Endodermal cell (in vitro differentiated cells): ENCODE measurements at places on chromosomes 12 and 14. TPM values are rescaled to one million over a fixed set of nuclear protein-coding genes. Genes with fewer than 3 reads are reported as not detected.

DNA sequence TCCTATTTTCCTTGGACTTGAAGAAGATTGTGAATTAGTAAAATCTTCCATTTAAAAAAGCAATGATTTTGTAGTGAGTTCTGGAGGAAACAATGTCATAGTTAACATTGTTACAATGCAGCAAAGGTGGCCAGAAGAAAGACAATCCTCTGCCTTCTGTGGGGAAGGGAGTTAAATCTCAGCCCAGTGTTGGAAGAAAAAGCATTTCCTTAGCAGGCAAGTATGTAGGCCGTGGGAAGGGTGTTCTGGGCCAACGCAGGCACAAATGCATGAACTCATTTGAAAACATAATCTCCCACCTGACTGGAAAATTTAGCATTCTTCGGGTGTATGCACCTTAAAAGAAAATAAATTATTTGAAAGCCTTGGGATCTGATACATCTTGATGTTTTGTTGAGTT, 258.6 kb downstream of the ADAMTS20 start:
- no peak overlapping the region for H3K4me3 ChIP-seq
- H3K27me3 ChIP-seq: no peaks in the 10 kb centered on the region
- no peaks in the 10 kb centered on the region for H3K4me1 ChIP-seq

DNA sequence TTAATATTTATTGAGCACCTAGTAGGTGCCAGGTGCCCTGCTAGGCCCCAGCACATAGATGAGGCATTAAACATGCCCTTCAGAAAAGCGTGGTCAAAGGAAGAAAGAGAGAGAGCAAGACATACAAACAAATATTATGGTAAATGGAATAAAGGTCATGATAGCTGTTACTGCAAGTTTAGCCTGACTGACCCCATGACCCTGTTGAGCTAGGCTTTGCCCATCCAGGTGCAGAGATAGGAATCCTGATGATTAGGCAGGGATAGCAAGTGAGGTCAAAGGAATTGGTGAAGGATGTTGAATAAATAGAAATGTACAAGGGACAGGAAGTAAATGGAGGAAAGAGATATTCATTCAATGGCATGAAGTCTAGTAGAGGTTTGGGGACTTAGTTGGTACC, 33.4 kb upstream of the SLC15A5 start:
- no peak overlapping the region for H3K27ac ChIP-seq
- no peak overlapping the region for H3K4me3 ChIP-seq
- H3K27me3 ChIP-seq: no peaks in the 10 kb centered on the region

DNA sequence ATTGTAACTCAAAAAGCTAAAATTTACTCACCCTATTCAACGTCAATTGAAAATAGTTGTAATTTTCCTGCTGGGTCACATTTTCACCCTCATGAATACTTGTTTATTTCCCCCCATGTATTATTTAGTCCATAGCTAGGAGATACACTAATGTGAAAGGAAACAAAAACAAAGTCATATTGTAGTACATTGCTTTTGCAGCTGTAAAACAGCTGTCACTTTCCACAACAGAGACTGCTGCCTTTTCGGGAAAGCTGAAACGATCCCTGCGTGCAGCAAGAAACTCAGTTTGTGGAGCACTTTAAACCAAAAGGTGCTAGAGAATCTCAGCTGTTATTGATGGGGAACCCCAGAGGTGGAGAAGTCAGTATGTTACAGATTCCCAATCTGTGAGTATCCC, 4.3 kb downstream of the RACGAP1 start:
- H3K4me3 ChIP-seq: no peak overlapping the region
- H3K4me1 ChIP-seq: no peaks in the 10 kb centered on the region
- H3K36me3 ChIP-seq: peaks cover 18% of the 10 kb centered on the region
- H3K27me3 ChIP-seq: no peaks in the 10 kb centered on the region
- no peak overlapping the region for H3K27ac ChIP-seq

- no peaks in the 10 kb centered on the region for H3K27me3 ChIP-seq
- no peak overlapping the region for H3K27ac ChIP-seq
- no peaks in the 10 kb centered on the region for H3K36me3 ChIP-seq
- DNase-seq: peak; percentile 75
Observed at GRCh38 chr12:44317651-44318126, 481.8 kb downstream of the TMEM117 start.

DNA sequence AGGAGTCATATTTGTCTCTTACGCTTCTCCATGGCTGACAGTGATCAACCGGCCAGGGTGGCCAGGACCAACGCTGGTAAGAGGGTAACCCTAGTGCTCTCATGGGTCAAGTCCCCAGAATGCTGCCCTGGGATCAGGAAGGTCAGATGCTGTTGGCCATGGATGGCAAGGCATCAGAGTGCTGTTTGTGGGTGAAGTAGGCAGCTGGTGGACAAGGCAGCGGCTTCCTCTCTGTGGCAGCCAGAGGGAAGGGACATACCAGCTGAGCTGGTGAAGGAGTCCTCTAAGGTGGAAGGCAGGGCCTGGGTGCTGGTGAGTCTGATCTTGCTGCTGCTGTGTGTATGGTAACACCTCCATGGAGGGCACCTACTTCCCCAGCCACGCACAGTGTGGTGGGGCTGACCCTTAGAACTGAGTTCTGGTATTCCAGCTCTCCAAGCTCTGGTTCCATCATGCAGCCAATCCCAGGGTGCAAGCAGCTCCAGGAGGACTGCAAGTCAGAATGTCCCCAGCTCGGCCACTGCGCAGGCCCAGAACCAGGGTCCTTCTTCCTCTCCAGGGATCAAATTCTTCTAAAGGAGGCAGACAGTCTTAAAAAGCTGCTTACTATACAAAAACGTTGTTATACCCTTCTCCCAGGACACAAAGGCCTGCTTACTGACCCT, 13.4 kb upstream of the SMOC1 start:
- DNase-seq: no peak
- H3K4me1 ChIP-seq: no peaks in the 10 kb centered on the region
- no peak overlapping the region for H3K27ac ChIP-seq
- no peaks in the 10 kb centered on the region for H3K27me3 ChIP-seq
- H3K36me3 ChIP-seq: no peaks in the 10 kb centered on the region

DNA sequence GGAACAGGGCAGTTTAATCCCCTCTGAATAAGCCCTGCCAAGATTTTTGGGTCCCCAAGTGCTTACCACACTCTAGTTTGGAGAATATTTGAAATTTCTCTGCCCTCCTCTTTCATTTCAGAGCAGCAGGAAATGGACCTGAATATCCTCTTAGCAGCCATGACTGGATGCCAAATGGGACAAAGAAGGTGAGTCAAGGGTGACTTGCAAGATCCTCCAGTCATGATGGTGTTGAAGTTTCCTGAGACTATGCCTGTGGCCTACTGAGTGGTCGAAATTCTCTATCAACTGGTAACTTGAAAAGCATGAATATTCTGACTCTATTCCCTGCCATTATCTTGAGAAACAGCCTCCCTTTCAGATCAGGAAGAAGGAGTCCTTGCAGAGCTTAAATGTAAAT, 1674.7 kb upstream of the SEL1L start:
- H3K27me3 ChIP-seq: no peaks in the 10 kb centered on the region
- DNase-seq: no peak
- H3K4me1 ChIP-seq: no peaks in the 10 kb centered on the region
- H3K36me3 ChIP-seq: no peaks in the 10 kb centered on the region
- H3K27ac ChIP-seq: no peak overlapping the region

DNA sequence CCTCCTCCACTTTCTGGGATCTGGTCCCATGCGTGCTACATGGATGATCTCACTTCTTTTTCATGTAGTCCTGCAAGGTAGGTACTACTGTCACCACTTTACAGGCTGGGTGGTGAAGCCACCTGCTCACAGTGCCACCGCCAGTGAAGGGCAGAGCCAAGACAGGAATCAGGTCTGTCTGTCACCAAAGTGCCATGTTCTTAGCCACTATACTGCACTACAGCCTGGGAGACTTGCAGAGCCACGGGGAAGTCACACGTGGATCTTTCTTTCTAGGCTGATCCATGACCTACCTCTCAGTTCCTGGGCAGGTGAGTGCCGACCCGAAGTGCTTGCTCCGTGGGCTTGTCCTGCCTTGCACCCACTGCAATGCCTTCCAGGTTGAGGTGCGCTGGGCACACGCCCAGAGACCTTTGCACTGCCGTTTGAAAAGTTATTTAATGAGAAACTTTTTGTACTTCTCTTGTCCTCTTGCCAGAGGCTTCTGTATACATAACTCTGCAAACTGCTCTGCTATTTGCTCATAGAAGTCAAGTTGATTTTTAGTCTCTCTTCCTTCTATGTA, 19.7 kb upstream of the CLMN start:
- H3K4me1 ChIP-seq: peaks cover 3% of the 10 kb centered on the region
- DNase-seq: peak; percentile 22
- no peaks in the 10 kb centered on the region for H3K27me3 ChIP-seq
- no peaks in the 10 kb centered on the region for H3K36me3 ChIP-seq
- H3K27ac ChIP-seq: no peak overlapping the region
- H3K4me3 ChIP-seq: no peak overlapping the region

DNA sequence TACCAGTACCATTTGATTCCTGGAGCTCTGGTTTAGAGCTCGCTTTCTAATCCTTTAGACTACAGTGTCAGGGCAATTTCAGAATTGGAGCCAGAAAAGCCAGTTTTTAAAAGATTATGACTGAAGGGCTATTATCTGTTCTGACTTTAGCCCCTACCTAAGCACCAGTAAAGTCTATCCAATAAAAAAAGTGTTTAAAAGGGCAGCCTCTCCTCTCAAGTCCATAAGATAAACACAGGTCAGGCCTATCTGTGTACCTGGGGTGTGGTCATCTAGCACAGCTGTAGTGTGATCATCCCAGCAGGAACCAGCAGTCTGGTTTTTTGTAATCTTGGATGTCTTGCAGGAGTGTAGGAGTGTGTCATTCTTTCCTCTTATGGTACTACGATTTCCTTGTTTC, 6.6 kb downstream of the APPL2 start:
- no peak for DNase-seq
- peaks cover 28% of the 10 kb centered on the region for H3K36me3 ChIP-seq
- H3K27me3 ChIP-seq: no peaks in the 10 kb centered on the region
- H3K4me1 ChIP-seq: peaks cover 4% of the 10 kb centered on the region

The LTB4R2 gene
- total RNA-seq: 7.2 and 9.5 TPM in 2 replicates

The SSPN gene
- 1.3 to 2.6 TPM (median 2.3 TPM) in 3 replicates for total RNA-seq

The LRRC43 gene
- total RNA-seq: 2.4 to 4.4 TPM (median 2.9 TPM) in 3 replicates

The DDN gene
- total RNA-seq: 0.31 to 1.7 TPM (median 0.44 TPM) in 3 replicates

The TCL1B gene
- total RNA-seq: 0.42 to 0.78 TPM (median 0.62 TPM) in 3 replicates
